A375 (cell line): ENCODE measurements at places on chromosomes 11 and 22. TPM values are rescaled to one million over a fixed set of nuclear protein-coding genes. Genes with fewer than 3 reads are reported as not detected.

Gene C11orf97
- total RNA-seq: not detected in 2 replicates

Gene LRP4
- 2.8 and 3.2 TPM in 2 replicates for total RNA-seq

Gene CD3E
- not detected in 2 replicates for total RNA-seq

Gene CASP1
- total RNA-seq: not detected in 2 replicates
